Stimulated activated CD8-positive, alpha-beta memory T cell treated with anti-CD3 and anti-CD28 coated beads, Interleukin-4, amount 100 ng/mL, for 24 hours (primary cell): ENCODE measurements at places on chromosomes 16 and 17.

DNA sequence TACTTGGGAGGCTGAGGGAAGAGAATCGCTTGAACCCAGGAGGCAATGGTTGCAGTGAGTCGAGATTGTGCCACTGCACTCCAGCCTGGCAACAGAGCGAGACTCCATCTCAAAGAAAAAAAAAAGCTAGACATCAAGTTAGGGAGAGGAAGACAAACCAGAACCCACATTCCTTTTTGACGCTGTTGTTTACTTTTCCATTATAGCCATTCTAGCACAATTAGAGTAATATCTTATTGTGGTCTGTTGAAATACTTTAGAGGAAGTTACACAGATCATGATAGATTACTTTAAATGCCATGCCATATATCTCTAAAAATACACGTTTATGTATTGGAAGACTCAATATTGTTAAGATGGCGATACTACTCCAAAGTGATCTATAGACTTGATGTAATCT, 16.5 kb upstream of the ABCC1 start:
- no peak for DNase-seq

GRCh38 chr17:14321476-14321949, 20.6 kb downstream of the HS3ST3B1 start:
- no peak for DNase-seq

GRCh38 chr17:76252040-76252954, 12.0 kb upstream of the RNF157 start:
- no peak for DNase-seq

DNA sequence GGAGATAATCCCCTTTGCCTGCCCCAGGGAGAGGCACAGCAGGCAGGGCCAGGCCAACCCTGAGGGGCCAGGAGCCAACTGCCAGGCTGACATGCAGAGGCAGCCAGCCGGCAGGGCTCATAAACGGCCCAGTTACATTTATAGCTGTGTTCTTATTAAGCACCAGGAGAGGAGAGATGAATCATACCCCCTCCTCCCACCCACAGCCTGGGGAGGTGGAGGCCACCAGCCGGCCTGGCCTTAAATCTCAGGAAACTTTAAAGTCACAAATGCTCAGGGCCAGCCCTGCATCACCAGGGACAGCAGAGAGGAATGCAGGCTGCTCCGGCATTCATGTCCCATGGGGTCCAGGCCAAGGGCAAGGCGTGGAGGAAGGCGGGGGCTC, 177.2 kb downstream of the TMEM132E start:
- DNase-seq = no peak

DNA sequence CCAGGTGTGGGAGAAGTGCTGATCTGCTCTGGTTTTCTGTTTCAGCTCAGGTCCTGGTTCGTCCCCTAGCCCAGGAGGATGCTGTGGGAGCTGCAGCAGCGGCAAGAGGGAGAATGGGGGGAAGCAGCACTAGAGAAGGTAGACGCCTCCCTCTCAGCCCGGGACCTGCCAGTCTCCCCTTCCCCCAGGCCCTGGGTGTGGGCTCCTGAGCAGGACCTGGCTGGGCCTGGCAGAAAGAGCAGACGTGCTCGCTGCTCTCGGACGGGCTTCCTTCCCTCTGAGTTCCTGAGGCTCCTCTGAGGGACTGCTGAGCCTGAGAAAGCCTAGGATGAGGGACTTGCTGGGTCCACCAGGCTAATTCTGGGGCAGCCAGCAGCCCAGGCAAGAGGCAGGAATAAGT, 3.1 kb downstream of the PRCD start:
- no peak for DNase-seq

DNA sequence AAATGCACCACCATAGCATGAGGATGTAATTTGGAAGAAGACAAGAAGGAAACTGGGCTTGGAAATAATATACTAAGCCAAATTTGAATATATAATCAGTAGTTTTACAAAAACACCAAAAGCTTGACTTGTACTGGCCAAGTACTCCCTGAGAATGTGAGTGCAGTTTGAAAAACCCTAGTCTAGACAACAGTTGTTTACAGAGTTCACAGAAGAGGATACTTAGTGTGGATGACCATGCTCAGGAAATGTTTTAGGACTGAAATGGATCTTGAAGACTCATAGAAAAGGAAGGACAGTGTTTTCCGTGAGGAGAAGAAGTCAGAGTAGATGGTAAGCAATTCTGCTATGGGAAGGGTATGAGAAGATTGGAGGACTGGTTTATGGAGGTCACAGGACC, 1.9 kb upstream of the CDYL2 start:
- no peak for DNase-seq

- no peak for DNase-seq
Observed at GRCh38 chr16:81095653-81095952, 592 bp downstream of the GCSH start.

- peak; percentile 57 for DNase-seq
Observed at GRCh38 chr17:49223517-49224197, 6.9 kb downstream of the PHOSPHO1 start.

GRCh38 chr17:77425791-77426641, 285.2 kb downstream of the SEC14L1 start:
- DNase-seq = peak; percentile 70
